Activated naive CD4-positive, alpha-beta T cell treated with anti-CD3 and anti-CD28 coated beads, Interleukin-2, amount 50 U/mL, for 16 hours (primary cell): ENCODE measurements at places on chromosomes 4 and X.
A peak's percentile ranks its signal among the peaks of the same experiment; 100 is the strongest.

DNA sequence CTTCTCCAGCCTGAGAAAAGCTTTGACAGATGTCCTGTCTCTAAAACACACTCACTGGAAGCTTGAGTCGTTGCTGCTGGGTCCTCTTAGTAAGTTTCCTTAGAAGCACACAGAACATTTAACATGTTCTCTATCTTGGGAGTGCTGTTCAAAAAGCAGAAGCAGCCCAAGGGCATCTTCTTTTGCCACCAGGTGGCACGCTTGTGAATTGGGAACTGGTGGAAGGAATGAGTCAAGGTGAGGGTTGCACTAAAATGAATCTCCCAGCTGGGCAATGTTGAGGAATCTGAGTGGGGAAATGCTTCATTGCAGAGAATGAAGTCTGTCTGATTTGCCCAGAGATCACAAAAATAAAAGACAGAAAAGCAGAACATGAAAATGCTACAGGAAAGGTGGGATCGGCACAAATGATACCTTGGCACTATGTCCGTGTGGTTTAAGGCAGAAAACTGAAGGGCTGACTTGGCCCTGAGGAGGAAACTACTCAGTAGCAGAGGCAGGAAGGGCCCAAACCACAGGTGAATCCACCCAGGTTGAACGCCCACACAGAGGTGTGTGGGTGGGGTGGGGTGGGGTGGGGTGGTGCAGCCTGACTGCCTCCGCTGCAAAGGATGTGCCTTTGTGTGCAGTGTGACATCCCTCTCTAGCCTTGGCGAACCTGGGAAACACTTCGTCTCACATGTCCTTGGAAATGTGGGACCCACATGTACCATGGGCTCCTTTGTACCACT, 26.0 kb downstream of the KIT start:
- peak; percentile 65 for DNase-seq

GRCh38 chr4:88107406-88108107, 50.9 kb downstream of the ABCG2 start:
- no peak for DNase-seq

DNA sequence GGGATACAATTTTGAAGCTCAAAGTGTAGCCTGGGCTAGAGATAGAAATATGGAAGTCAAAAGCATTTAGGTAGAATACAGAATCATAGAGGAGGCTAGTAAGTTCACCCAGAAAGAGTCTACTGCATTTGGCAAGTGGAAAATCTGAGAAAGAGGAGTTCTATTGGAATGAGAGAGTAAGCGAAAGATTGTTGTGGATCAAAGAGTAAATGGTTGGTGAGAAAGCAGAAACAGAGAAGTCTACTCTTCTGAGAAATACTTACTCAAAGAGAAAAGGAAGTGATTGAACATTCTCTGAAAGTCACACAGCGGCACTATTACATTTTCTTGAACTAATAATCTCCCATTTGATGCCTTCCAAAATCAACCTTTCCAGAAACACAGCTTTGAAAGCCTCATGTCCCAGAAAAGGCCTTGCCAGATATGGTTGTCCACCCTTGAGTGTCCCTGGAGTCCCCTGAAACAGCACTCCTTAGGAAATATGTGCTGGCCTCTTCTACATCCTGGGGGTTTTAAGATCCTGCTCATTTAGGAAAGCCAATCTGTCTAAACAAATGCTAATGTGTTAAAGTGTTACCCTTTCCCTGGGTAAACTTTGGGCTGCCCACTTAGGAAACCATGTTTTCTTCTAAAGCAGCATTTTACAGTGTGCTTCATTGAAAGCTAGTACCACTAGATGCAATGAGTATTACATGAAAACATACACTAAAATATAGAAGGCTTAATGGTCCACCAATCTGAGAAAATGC, 132.6 kb downstream of the INPP4B start:
- DNase-seq, result no peak

GRCh38 chrX:47523297-47523696, 37.7 kb upstream of the ARAF start:
- peak; percentile 77 for DNase-seq

DNA sequence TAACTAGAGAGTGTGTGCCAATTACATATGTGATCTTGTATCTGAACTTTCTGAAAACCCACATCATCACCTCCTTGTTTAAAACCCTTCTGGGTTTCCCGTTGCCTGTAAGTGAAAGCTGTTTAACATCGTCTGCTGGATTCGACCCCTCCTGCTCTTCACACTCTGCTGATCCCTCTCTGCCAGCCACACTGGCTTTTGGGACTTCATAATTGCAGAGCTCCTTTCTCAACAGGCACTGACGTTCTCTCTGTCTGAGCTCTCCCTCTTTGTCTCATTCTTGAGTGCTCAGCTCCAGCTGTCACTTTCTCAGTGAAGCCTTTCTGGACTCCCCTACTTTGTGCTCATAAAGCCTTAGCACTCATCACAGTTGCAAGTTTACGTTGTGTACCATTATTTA, 153.9 kb downstream of the CEP135 start:
- no peak for DNase-seq

GRCh38 chr4:109701566-109702410, 1.5 kb downstream of the CASP6 start:
- no peak for DNase-seq

- no peak for DNase-seq
These were observed 1087.4 kb upstream of the SLIT2 start for GRCh38 chr4:19164334-19164733.

DNA sequence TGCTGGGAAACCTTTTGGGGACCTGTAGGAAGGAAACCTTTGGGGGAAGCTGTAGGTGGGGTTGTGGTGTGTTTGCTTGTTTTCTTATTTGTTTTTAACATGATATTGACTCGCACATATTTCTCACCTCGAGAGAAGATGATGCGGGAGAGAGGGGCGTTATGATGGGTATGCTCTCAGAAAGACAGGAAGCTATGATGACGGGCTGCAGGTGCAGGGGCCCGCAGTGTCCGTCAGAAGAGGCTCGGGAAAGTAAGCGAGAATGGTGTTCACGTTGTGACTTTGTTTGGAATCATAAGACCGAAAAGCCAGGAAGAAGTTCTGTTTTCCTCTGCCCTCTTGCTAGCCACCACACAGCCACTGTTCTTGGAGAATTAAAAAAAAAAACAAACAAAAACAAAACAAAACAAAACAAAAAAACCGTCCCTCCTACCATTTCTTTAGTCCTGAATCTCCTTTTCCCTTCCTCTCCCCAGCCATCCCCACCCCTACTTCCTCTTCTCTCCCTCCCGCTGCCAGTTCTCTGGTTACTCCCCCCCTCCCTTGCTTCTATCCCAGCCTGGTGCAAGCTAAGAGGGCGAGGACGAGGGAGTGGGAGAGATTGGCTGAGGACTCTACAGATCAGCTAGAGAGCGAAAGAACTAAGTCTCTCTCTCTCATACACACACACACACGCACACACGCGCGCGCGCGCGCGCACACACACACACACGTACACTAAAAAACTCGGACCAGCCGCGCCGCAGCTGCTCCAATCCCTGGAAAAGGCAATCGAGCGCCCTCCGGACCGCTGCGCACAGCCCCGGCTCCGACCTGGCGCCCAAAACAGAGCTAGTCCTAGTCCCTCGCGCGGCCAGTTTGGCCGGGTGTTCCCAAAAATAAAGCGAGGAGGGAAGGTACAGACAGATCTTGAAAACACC, at the start of gene BMP3:
Gene BMP3 (plus strand): TSS at position 648 of the 920 bp plus-strand sequence. CDS start 577 bp downstream, outside the sequence.
- no peak for DNase-seq

DNA sequence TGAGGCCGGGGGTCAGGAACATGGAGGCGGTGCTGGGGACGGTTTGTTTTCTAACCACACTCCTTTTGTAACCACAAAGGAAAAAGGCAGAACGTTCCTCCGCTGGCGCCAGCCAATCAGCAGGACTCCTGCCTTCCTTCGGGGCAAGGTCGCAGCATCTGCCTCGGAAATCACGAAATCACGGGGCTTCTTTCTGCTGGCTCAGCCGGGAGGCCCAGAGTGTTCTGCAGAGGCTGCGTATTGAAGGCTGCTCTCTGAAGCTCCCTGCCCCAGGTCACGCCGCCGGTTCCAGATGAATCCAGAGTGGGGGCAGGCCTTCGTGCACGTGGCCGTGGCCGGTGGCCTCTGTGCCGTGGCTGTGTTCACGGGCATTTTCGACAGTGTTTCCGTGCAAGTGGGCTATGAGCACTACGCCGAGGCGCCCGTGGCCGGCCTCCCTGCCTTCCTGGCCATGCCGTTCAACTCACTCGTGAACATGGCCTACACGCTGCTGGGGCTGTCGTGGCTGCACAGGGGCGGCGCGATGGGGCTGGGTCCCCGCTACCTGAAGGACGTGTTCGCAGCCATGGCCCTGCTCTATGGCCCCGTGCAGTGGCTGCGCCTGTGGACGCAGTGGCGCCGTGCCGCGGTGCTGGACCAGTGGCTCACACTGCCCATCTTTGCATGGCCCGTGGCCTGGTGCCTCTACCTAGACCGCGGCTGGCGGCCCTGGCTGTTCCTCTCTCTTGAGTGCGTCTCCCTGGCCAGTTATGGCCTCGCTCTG, 9.4 kb downstream of the TMEM187 start:
- DNase-seq, result no peak

DNA sequence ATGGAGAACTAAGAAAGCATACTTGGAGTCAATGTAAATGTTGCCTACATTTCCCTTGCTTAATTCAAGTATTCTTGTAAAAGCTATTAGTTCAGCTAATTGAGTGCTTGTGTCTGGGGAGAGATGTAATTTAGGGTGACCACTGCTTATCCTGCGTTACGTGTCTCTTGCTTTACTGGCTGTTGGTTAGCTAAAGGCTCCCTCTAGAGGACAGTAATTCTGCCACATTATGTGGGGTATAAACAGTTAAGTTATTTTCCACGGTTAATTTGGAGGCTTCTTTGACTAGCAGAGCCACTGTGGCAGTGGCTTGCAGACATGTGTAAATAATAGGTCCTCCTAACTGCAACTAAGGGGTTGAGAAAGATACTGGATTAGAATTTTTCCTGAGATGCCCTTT, 25.3 kb upstream of the NAF1 start:
- DNase-seq, result no peak

GRCh38 chrX:94058728-94059382, 384.8 kb downstream of the FAM133A start:
- DNase-seq, result no peak

DNA sequence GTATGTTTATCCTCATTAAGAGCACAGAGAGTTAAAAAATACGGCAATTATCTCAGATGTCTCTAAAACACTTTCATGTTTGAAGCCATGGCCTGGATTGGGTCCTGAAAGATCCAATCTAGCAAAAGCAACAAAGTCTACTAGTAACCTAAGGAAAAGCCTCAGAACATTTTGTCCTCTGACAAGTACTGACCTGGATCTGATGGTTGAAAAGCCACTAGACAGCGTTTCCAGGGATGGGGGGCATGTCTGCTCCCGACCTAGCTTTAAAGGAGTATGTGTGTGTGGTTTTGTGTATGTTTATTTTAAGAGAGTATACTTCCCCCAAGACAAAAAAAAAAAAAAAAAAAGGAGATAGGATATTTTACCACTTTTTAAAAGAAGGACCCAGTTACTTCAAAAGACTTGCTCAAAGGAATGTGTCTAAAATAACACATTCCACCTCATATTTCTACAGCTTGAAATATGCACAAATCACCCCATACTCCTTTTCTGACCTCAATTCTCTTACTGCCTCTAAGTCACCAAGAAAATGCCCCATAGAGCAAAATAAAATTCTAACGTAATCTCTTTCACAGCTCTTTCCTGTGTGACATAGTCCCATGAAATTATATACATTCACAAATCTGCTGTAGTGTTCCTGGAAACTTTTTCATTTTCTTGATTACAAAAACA, 189.0 kb upstream of the TTC29 start:
- no peak for DNase-seq

DNA sequence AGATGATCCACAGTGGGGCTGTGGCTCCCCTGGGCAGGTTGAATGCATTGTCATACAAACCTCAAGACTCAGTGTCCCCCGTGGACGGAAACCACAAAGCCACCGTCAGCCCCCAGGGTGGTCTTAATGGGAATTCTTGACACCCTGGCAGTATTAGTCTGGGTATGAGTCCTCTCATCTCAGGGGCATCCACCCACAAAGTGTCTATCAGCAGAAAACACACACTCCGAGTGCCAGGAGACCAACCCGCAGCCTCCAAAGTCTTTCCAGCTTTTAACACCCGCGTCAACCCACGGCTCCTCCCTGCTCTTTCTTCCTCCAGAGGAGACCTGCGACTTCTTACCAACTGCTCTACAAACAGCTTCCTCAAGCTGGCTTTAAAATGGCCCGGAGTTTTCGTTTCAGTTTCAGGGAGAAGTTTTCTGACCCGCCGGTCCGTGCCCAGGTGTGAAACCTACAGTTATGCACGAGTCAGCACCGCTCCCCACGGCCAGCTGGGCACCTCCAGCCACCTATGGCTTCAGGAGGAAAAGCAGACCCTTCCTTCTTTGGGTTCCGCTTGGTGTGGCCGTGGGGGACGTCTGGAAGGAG, 14.4 kb upstream of the ASMTL start:
- DNase-seq, result no peak

DNA sequence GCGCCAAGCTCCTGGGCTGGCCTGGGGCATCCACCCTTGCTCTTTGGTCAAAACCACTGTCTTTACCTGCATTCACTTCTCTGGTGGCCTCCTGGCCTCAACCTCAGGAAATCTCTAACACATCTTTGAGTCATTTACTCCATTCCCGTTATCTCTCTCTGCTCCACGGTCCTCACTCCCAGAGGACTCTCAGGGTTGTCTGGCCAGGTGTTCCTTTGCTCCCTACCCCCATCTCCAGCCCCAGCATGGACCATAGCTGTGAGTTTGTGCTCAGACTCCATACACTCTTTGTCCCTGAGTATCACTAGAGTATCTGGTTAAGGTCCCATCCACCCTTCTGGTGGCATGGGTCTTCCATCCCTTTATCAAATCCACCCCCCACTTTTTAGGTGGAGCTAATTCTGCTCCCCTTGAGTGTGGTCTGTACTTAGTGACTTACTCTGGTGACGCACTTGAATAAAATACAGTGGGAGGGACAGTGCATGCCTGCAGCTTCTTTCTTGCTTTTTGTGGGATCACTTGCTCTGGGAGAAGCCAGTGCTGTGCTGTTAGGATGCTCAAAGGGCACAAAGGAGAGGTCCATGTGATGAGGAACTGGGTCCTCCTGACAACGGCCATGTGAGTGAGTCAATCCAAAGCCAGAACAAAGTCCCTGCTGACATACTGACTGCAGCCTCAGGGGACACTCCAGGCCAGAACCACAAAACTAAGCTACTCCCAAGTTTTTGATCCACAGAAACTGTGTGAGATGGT, 44.3 kb downstream of the IGFBP7 start:
- DNase-seq, result no peak

- peak; percentile 35 for DNase-seq
These were observed 6.7 kb upstream of the CD38 start for GRCh38 chr4:15771216-15772058.

DNA sequence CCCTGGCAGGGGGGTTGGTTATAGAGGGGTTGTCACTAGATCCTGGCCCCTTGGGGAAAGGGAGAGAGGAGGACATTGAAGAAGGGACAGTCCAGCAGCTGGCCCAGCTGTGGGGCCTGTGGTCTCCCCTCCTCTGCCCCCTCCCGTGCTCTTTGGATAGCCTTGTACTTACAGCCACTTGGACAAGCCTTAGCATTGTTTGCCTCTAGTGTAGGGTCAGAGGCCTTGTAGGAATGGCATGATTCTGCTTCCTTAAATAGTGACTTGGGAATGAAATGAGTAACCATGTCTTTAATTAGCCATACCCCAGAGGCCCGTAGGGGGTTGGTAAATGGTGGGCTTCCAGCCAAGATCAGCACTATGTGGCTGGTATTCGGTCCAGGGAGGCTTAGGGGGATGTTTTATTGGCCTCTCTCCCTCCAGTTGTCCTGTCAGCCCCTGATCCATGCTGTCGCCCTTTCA, 230.6 kb downstream of the PTTG2 start:
- no peak for DNase-seq
